ENCODE measurements at places on chromosomes 5 and 9. TPM values are rescaled to one million over a fixed set of nuclear protein-coding genes. Genes with fewer than 3 reads are reported as not detected.

The SPINK4 gene
- 1.2 TPM for total RNA-seq

The SPINK6 gene
- total RNA-seq: not detected

GRCh38 chr5:126865299-126865698 lies 88.4 kb downstream of the LMNB1 start:
- DNase-seq: no peak

GRCh38 chr5:72074251-72074650 lies 33.0 kb upstream of the MAP1B start:
- DNase-seq: no peak

- no peak for DNase-seq
These were observed 115.9 kb upstream of the DAPK1 start for GRCh38 chr9:87381746-87382145.

DNA sequence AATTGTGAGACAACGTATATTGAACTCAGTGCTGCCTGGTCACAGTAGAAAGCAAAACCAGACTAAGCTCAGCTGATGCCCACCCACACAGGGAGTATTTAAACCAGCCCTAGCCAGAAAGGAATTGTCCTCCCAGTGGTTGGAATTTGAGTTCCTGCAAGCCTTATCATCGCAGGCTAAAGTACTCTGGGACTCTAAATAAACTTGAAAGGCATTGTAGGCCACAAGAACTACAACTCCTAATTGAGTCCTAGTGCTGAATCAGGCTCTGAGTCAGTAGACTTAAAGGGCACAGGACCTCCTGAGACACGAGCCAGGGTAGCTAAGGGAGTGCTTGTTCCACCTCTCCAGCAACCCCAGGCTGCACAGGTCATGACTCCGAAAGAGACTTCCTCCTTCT lies 171.4 kb downstream of the MCTP1 start:
- DNase-seq: peak; percentile 82

GRCh38 chr5:52531105-52531504 lies 256.6 kb upstream of the ITGA1 start:
- peak; percentile 40 for DNase-seq
